ENCODE measurements at places on chromosomes 16 and 17.

DNA sequence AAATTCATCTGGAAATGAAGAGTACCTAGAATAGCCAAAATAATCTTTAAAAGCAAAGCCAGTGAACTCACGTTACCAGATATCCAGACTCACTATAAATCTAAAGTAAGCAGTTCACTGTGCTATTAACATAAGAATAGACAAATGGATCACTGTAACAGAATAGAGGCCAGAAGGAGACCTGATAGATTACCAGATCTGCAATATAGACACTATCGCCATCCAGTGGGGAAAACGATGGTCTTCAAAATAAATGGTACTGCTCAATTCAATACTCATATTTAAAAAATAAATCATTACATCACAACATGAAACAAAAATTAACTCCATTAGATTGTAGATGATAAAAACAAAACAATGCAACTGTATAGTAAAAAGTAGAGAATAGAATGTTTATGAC is 158.6 kb upstream of the CDH8 start:
- DNase-seq: no peak

- DNase-seq: no peak
Observed at GRCh38 chr16:55364811-55365210, 40.8 kb downstream of the IRX6 start.

DNA sequence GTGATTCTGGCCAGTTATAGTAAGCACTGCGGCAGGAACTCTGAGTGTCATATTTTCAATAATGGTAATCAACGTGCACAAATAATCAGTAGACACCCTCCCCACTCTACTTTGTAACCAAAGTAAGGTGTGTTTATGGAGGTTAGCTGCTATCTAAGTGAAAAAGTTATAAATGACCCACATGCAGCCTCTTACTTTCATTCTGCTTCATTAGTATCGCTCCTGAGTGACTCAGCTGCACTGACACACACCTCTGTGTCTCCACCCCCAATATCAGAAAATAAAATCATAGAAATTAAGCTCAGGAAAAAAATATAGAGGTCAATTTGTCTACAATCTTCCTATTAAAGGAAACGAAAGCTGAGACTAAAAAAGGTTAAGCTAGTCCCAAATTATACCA is 64.1 kb upstream of the TRAP1 start:
- no peak for DNase-seq

DNA sequence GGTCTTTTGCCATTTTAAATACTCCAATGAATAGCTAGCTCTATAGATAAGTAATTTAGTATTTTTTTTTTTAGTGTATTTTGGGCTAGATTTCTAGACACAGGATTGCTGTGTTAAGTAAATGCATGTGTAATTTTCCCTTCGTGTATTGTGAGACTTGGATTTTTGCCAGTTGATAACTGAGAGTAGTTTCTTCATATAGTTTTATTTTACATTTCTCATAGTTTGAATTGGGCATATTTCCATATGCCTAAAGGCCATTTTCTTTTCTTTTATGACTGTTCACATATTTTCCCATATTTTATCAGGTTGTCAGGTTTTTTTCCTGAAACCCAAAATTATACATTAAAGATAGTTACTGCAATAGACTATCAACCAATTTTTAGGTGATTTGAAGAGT is 59.4 kb downstream of the BPTF start:
- no peak for DNase-seq

- no peak for DNase-seq
Observed at GRCh38 chr17:9648521-9649110, 3.3 kb downstream of the USP43 start.

DNA sequence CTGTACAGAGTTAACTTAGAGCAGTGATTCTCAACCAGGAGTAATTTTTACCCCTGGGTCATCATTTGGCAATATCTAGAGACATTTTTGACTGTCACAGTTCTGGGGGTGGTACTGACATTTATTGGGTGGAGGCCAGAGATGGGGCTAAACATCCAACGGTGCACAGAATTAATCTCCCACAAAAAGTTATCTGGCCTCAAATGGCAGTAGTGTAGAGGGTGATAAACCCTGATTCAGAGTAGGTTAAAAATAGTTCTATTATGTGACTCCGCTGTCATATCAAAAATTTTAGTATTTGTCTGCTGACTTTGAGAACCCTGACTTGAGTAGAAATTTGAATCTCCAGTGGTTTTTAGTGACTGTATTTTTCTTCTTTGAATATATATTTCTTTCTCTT is 19.1 kb downstream of the VPS35L start:
- no peak for DNase-seq

DNA sequence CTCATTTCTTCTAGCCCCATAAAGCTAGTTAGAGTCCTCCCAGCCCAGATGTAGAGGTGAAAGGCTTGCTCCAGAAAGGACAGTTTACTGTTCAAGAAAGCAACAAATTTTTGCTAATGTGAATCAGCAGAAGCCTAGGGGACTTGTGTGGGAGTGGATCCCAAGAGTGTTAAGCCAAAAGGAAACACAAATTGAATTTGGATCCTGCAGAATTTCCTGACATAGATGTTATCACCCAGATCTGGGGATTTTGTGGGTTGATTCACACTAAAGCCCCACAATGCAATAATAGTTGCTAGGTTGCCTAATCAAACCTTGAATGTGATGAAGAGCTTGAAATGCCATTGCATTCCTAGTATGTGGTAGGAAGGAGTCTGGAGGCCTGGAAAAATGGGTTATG is 135.2 kb upstream of the HS3ST3A1 start:
- DNase-seq: no peak

- no peak for DNase-seq
Observed at GRCh38 chr17:9104370-9105041, 83.2 kb downstream of the NTN1 start.

DNA sequence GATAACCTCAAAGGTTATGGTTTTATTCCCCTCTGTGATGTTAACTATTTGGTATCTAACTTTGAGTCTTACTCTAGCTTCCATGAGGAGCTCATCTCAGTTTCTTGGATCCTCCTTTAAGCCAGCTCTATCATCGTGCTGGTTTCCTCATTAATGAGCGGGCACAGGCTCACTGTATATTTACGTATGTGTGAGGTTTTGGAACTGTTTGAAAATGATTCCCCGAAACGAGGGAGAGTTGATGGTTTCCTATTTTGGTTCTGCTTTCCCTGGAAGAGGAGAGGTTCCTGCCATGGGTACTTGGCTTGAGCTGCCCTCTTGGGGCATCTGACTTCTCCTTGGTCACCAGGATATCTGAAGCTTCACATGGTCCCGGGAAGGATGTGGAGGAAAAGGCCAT is 32.7 kb upstream of the PIK3R6 start:
- no peak for DNase-seq

GRCh38 chr17:16980813-16981731 is 9.2 kb upstream of the TNFRSF13B start:
- DNase-seq: no peak

- DNase-seq: no peak
Observed at GRCh38 chr16:88352261-88353200, 30.2 kb upstream of the ZNF469 start.
